Midbrain (tissue), 1 donor: ENCODE measurements at places on chromosomes 4 and X.

DNA sequence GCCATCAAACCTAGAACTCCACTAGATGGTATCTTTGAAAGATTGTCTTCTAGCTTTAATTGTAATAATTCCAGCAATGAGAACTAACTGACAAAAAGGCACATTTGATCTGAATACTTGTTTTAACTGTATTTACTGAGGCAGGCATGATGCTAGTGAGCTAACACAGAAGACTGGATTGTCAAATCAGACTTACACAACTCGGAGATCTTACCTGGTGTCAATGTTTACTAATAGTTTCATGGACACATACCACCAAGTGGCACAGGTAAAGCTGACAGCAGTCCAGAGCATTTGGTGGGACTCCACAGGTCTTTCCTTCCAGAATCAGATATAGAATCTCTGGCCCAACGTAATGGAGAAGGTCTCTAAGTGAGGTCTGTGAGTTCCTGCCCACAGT is 229.9 kb upstream of the BOD1L1 start:
- no peak for DNase-seq

DNA sequence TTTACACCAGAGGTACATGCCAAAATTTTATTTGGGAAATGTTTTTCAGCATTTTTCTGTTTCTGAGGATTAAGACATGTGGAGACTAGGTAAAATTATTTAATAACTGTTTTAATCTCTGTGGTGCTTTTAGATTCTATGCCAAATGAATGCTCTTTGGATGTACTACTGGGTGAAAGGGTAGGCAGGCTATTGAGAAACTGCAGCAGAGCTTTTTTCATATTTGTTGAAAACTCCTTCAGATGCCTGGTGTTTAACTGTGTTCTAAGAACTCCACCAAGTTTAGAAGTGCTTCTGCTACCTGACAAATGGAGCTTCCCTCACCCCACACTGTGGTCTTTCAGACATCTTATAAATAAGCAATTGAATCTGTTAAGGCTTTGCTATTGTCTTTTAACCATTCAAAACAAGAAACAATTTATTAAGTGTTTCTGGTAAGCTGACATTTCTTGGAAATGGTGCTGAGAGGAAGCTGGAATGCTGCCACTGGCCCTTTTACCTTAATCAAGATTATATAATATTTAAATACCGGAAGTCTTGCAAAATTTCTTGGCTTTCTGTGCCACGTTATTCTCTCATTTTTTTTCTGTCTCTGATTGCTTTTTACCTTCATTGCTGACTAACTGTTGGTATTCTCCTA is 51.2 kb upstream of the CYSLTR1 start:
- DNase-seq: peak; percentile 0

DNA sequence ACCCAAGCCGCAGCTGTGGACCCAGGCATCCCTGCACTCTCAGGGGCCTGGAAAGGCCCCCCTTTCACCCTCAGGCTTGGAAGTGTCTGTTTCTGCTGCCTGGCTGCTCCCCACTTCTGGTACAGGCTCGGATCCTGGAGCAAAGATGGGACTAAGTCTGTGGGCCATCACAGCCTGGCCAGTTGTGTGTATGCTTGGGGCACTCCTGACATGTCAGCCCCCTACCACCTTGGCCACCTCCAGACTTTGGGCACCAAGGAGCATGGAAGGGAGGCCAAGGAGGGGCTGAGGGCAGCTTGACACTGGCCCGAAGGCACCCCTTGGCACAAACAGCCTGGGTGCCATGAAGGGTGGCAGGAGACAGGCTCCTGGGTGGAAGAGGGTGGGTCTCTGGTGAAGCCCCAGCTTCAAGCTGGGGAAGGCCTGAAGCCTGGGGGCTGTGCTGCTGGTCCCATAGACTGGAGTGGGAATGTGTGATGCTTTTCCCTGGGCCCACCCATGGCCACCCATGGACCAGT is 799.4 kb upstream of the AGA start:
- DNase-seq: no peak

DNA sequence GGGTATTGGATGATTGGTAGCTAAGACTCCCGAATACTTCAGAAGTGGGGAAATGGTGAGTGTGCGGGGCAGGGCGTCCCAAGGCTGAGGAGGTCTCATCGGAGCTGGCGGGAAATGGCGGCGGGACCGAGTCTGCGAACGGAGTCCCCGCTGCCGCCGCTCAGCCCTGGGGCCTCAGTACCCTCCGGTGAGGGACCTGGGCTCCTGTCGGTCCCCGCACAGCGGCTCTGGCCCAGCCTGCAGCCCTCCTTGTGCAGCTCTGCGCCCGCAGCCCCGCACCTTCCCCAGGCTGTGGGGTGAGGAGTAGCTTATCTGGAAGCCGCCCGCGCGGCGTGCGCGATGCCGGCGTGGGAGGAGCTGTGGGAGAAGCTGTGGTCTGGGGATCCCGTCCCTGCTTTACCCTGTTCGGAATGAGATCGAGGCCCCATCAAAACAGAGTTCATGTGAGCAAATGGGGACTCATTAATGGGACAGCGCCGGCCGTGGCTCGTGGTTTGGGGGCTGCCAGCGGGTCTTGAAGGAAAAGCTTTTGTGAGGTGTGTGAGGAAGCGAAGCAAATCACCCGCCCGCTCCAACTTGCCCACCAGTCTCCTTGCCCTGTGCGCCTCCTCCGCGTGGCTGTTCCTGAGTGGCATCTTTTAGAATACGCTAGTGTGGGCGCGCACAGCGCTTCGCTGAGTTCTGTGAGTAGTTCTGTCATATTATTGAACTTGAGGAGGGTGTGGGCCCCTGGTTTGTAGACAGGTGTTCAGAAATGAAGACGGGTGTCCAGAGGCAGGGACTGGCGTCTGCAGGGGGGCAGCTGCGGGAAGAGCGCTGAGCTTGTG is 531 bp downstream of the ZNF141 start:
- no peak for DNase-seq

- DNase-seq: no peak
Measured at GRCh38 chr4:42636645-42636949, 20.3 kb downstream of the ATP8A1 start.

- DNase-seq: no peak
Measured at GRCh38 chrX:106363214-106363613, 195.1 kb downstream of the PWWP3B start.

DNA sequence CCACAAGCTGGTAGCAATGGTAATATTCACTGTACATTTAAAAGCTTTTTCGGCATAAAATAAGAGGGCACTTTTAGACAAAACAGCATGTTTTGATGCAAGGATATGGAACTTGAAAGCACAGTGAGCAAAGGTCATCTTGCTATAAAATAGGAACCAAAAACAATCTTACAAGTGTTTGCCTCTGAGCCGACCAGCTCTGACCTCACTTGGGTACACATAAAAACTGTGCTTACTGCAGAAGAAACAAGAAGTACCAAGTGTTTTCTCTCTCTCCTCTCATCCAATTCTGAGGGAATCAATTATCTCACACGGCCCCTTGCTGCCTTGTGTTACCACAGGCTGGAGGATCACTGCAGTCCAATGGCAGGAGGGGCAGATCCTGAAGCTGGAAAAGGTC is 4.8 kb upstream of the IQSEC2 start:
- no peak for DNase-seq

DNA sequence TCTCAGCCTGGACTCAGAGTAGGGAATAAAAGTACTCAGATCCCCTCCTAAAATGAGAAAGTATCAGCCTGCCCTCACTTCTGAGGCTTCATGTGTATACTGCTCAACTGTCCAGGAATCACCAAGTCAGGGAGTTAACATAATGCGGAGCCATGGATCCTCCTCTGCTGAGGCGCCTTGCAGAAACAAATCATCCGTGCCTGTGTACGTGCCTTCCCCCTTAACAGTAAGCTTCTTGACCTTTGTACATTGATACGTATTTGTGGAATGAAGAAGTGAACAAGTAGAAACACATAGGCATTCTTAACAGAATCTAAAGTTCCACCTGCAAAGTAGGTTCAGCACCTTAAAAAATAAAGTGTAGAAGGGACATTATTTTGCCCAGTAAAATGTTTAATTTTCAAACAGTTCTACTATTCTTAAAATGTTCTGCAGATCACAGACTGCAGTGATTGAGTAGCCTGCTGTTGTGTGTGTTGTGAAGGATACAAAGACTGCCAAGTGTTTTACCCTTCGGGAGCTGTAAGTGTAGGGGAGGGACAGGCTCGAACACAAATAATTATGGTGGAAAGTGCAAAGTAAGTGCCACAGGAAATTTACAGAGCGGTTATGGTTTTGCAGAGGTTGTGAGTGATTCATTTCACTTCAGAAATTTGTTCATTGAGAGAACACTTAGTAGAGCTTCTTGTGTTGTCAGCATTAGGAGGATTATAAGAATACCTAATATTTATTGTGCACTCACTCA is 61.9 kb downstream of the ARHGAP10 start:
- DNase-seq: no peak

- DNase-seq: no peak
Measured at GRCh38 chr4:48489683-48490011, 405 bp upstream of the ZAR1 start.

DNA sequence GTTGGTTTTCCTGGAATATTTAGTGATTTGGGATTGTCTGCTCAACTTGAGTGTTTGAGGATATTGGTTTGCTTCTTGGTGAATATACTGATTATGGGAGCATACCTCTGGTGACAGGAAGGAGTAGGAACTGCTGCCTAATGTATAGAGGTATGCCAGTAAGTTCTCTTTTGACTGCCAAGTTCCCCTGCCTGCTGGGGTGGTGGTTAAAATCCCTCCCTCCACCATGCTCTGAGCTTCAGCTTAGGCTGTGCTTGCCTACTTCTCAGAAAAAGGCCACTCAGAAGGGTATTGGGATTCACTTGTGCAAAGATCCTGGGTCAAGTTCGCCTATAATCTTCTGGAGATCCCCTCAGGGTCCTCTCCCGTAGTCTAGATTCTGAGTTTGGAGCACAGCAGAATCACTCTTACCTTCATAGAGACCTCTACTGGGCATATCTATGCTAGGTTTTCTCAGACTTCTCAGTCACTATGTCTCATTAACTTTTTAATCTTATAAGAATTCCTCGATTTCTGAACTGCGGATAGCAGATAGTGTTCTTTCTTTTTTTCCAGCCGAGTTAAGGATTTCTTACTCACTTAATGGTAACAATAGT is 44.7 kb upstream of the DCK start:
- no peak for DNase-seq

DNA sequence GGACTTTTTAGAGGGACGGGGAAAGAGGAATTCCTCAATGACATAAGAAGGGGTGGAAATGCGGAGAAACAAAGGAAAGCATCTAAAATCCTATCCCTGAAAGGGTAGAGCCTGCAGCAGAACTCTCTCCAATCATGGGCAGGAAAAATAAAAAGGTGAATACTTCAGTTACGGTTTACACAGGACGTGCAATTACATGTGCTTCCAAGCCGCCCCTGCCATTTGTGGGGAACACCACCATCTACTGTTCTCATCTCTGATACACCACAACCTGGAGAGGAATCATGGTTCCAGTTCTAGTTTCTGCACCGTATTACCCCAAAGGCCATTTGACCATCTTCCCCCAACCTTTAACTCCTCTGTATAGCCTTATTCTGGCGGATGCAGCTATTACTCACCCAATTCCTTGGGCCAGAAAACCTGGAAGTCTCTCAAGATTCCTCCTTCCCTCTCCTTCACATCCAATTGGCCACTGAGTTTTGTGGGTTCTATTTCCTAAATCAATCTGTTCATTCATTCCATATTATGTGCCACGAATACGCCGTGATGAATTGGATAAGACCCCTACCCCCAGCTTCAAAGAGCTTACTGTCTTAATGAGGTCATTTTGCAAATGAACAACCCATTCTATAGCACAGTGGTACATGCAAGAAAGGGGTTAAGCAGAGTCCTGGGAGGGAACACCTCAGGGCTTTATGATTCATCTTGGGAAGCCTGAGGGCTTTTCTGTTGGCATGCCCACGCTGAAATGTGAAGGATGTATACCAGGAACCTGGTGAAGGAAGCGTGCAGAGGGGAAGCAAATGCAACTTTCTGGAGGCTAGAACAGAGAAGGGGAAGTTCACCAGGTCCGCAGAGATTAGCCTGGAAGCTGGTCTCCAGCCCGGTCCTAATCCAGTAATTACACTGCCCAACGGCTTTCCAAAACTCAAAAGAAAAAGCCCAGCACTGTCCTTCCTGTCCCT is 1.4 kb upstream of the MSL3 start:
- no peak for DNase-seq

DNA sequence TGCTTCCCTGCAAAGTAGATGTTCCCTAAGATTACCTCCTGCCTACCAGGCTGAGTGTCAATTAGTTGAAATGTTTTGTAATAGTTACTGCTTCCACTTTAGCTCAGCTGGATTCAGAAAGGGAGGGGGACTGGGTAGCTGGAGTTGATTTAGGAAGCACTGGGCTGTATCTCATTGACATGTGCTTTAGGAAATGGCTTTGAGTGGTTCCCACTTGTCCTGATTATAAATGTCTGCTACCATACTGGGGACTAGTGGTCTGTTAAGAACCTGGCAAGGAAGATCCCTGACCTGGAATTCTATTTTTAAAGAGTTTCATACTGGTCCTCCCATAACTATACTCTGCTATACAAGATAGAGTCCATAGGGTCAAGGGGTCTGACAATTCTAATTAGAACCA is 363.9 kb upstream of the PPP1R2C start:
- no peak for DNase-seq

- no peak for DNase-seq
Measured at GRCh38 chrX:116436358-116436816, at the start of gene SLC6A14. Gene SLC6A14, plus strand, starts transcription at chrX:116436606. Its CDS starts 104 bp downstream, at chrX:116436710.

- DNase-seq: no peak
Measured at GRCh38 chr4:10179957-10180602, 63.5 kb upstream of the WDR1 start.

DNA sequence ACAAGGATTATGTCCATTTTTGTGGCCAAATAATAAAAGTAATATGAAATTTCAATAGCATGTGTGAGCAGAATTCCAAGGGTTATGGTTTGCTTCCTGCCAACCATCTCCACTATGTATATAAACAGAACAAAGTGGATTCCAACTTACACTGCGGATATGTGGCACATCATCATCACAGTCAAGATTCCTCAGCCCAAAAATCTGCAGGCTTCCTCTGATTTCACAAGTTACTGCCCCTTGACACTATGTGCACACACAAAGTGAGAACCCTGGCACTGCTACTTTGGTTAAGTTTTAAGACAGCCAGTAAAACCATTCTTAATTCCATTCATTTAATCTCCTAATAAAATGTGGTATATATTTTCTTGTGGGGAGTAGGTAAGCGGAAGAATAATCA is 76.4 kb downstream of the LEF1 start:
- no peak for DNase-seq

- no peak for DNase-seq
Measured at GRCh38 chrX:133947996-133948395, 37.4 kb downstream of the GPC3 start.

- no peak for DNase-seq
Measured at GRCh38 chrX:144293229-144293628, 409.4 kb downstream of the UBE2NL start.
